ENCODE measurements at places on chromosomes 7 and 10. TPM values are rescaled to one million over a fixed set of nuclear protein-coding genes. Genes with fewer than 3 reads are reported as not detected.

The PRF1 gene
- not detected for total RNA-seq

GRCh38 chr7:64893401-64893800, 9.7 kb upstream of the ZNF273 start:
- peak; percentile 25 for DNase-seq

The NUTM2B gene
- not detected for total RNA-seq

The SPDYE1 gene
- not detected for total RNA-seq

The CPA2 gene
- 0.40 TPM for total RNA-seq

All from endodermal cell (in vitro differentiated cells).